Prostate gland (tissue), 2 donors: ENCODE measurements at places on chromosomes 2 and 18. TPM values are rescaled to one million over a fixed set of nuclear protein-coding genes. Genes with fewer than 3 reads are reported as not detected.

- no peak overlapping the region for H3K27ac ChIP-seq
- H3K4me3 ChIP-seq: no peak overlapping the region
- H3K4me1 ChIP-seq: no peaks in the 10 kb centered on the region
- DNase-seq: no peak
Observed at GRCh38 chr2:37453027-37453426, 108.6 kb downstream of the QPCT start.

DNA sequence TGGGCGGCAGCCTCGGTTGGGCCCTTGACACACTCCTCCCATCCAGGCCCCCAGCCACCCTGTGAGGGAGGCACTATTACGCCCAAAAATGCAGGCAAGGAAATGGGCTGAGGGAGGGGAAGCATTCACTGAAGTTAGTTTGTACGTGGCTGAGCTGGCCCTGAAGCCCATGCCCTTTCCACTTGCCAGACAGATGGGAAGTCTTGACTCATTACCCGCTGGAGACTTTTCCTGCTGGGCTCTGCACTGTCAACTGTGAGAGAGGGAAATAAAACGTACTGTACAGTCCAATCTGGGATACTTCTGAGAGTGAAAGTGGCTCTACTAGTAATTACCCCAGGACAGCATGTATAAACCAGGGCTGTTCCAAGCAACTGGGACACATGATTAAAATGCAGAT lies 125.9 kb downstream of the MSH2 start:
- no peak overlapping the region for H3K4me3 ChIP-seq
- no peak for DNase-seq
- no peaks in the 10 kb centered on the region for H3K36me3 ChIP-seq
- no peaks in the 10 kb centered on the region for H3K4me1 ChIP-seq

- H3K27me3 ChIP-seq: no peaks in the 10 kb centered on the region
- DNase-seq: no peak
- no peaks in the 10 kb centered on the region for H3K36me3 ChIP-seq
- no peaks in the 10 kb centered on the region for H3K4me1 ChIP-seq
- H3K4me3 ChIP-seq: no peak overlapping the region
Observed at GRCh38 chr2:208570851-208571763, 164.5 kb downstream of the PTH2R start.

DNA sequence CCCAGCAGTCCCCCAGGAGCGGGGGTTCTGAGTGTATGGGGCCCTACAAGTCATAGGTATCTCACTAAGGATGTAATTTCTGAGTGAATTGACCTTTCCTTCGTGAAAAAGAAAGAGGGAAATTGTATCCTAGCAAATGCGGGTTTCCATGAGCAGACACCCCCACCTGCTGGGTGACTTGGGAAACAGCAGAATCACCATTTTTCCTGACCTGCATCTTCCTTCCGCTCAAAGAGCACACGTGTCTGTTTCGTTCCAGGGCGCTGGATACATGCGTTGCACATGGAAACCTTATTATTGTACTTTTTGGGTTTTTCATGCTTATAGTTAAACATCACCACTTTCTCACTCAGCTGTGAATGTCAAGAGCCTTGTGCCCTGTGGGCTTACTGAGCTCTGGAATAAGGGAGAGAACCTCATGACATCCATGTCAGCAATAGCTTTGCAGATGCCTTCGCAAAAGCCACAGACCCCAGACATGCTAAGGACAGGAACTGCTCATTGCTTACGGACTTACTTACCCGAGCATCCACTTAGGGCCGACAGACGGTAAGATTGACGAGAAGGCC lies 132.8 kb downstream of the TPO start:
- DNase-seq: no peak
- H3K27ac ChIP-seq: no peak overlapping the region
- no peaks in the 10 kb centered on the region for H3K4me1 ChIP-seq

- H3K4me3 ChIP-seq: no peak overlapping the region
- H3K27ac ChIP-seq: no peak overlapping the region
- no peaks in the 10 kb centered on the region for H3K36me3 ChIP-seq
- H3K27me3 ChIP-seq: no peaks in the 10 kb centered on the region
- no peak for DNase-seq
Observed at GRCh38 chr2:104716061-104716460, 137.9 kb upstream of the POU3F3 start.

GRCh38 chr2:217407362-217407761 lies 547.5 kb upstream of the TNP1 start:
- H3K36me3 ChIP-seq: no peaks in the 10 kb centered on the region
- no peaks in the 10 kb centered on the region for H3K4me1 ChIP-seq
- H3K27me3 ChIP-seq: no peaks in the 10 kb centered on the region
- DNase-seq: no peak
- no peak overlapping the region for H3K27ac ChIP-seq
- no peak overlapping the region for H3K4me3 ChIP-seq

Gene SLC16A14
- 3.2 TPM for total RNA-seq

Gene ERLEC1
- total RNA-seq: 70.3 TPM
